GM13977 (cell line): ENCODE measurements at places on chromosomes 6 and 20.
A peak's percentile ranks its signal among the peaks of the same experiment; 100 is the strongest.

- no peak for DNase-seq
These were observed 66.4 kb downstream of the AFDN start for GRCh38 chr6:167892835-167893815.

DNA sequence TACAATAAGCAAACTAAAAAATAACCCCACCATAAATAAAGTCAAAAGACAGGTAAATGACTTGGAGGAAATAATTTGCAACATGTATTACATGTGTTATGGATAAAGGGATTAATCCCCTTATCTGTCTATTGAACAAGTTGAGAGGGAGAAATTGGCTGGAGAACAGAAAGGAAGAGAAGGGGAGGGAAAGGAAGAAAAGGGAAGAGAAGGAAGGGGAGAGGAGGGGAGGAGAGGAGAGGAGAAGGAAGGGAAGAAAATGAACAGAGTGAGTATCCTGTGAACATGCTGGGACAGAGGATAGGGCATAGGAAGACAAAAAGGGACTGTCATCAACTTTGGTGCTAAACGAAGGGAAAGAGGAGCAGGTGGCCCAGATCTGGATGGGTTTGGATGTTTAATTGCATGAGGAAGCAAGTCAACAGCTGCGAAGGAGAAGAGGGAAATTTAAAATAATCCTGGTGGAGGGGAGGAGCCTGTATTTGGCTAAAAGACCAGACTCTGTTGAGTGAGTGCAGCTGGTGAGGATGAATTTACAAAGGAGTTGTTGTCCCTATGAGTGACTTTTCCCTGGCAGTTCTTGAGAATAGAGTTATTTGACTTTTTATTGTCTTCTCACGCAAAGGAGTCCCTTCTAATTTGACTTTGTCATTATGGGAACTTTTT is 14.2 kb upstream of the SHLD1 start:
- no peak for DNase-seq

DNA sequence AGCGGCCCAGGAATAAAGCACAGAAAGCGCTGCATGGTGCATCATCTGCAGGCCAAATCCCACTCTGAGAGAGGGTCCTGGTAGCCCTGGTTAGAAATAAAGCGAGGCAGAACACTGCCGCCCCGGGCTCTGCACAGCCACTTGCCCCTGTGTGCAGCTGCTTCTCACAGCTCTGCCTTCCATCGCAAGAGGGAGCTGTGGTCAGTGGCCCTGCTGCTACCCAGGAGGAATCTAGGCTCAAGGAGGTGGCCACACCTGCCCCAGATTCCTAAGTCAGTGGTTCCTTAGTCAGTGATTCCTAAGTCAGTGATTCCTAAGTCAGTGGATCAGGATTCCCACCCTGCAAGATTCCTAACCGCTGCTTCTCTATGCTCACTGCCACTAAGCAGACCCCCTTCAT is 8.8 kb downstream of the CDH4 start:
- no peak for DNase-seq

- no peak for DNase-seq
These were observed 83.6 kb downstream of the PREP start for GRCh38 chr6:105319331-105319730.

GRCh38 chr20:37144856-37145404 is 34.2 kb upstream of the RPN2 start:
- DNase-seq, result no peak

DNA sequence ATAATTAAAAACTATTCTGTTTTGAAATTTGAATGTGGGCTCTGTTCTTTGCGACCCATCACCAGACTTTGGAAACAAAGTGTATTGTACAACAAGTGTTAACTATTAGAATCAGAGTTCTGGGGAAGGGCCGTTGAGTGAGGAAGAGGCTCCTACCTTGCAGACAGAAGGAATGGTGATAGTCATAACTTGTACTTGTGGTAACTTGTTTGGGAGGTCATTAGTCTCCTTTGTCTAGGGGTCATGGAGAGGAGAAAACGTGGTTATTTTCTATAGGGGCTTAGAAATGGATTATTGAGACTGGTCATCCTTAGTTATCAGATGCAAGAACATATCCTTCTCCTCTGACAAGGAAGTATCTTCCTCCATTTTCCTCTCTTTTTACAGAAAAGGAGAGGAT is 174.8 kb downstream of the BMP2 start:
- no peak for DNase-seq

DNA sequence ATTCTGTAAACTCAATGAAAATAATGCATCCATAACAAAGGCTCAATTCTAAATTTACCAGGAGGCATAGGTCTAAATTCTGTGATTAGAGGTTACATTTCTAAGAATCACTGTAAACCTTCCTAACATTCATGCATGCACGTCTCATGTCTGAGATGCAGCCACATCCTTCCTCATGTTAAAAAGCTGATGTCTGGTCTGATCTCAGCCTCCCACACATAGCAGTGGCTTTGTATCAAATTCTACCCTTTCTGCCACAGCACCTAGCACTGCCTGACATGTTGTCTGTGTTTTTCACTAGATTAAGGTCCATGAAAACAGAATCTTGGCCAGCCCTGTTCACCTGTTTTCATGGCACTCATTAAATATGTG is 171.1 kb downstream of the WDR27 start:
- no peak for DNase-seq

DNA sequence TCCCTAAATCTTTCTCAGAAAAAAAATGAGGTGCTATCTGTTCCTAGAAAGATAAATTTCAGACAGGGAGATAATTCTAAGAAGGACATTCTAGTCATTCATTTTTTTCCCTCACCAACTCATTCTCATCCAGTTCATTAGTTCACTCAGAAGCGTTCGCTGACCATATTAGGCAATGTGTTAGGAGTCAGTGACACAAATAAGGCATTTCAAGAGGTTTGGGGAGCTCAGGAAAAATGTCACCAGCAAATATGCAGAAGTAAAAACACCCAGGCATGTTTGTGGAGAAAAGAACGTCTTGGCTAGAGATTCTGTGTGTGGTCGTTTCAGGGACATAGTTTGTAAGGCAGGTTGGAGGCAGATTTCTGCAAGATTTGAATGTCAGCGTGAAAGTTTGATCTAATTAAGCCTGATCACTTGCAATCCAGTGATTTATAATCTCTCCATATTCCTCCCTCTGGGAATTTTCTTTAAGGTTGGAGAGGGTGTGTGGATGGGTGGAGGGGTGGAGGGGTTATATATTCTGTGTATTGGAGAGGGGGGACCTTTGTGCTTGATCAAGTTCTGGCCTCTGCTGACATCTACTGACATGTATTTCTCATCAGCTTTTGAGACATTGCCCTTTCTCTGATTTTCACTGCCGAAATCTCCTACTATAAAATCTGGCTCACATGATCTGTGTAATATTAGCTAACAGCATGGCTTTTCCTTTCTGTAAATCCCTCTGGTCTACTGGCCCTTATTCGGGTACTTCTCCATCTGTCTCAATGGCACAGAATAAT is 3.6 kb downstream of the MYCT1 start:
- no peak for DNase-seq

- DNase-seq, result no peak
These were observed 20.2 kb downstream of the EYA2 start for GRCh38 chr20:46914789-46915379.

DNA sequence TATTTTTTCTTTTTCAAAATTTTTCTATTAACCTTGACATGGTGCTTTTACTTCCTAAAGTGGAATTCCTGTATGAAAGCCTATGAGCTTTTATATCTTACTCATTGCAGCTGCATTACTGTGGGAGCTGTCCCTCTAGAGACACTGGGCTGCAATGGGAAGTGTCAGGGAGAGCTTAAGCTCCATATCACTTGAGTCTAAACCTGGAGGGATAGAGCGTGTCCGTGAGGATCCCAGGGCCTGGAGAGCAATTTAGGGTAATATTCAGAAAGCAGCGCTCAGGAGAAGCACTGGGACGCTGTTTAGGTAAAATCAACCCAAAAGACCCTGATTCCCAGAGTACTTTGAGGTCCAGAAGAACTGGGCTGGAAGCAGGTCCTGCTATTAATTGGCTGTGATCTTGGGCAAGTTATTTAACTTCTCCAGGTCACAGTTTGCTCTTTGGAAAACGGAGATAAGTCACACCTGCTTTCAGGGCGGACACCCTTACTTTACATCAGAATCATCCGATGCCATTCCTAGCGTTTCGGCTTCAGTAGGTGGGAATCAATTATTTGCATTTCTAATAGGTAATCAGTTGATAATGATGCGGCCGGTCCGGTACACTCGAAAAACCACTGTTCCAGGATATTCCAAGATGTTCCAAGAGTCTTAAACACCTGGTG is 628 bp upstream of the ERGIC3 start:
- DNase-seq, result no peak

GRCh38 chr20:58749979-58750378 is 57.4 kb downstream of the NPEPL1 start:
- DNase-seq, result no peak

DNA sequence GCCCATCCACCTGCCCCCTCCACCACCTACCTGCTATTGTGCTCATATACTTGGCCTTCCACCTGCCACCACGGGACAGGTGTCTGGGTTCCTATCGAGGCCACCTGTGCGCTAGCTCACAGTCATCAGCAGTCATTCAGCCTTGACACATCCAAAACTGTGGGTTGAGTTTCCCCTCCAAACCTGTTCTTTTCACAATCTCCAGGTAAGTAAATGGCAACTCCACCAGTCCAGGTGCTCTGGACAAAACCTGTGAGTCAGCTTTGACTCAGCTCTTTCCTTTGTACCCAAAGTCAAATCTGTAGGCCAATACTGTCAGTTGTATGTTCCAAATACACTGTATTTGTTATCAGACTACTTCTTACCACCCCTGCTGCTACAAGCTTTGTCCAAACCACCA is 52.6 kb downstream of the SPTLC3 start:
- DNase-seq, result no peak

DNA sequence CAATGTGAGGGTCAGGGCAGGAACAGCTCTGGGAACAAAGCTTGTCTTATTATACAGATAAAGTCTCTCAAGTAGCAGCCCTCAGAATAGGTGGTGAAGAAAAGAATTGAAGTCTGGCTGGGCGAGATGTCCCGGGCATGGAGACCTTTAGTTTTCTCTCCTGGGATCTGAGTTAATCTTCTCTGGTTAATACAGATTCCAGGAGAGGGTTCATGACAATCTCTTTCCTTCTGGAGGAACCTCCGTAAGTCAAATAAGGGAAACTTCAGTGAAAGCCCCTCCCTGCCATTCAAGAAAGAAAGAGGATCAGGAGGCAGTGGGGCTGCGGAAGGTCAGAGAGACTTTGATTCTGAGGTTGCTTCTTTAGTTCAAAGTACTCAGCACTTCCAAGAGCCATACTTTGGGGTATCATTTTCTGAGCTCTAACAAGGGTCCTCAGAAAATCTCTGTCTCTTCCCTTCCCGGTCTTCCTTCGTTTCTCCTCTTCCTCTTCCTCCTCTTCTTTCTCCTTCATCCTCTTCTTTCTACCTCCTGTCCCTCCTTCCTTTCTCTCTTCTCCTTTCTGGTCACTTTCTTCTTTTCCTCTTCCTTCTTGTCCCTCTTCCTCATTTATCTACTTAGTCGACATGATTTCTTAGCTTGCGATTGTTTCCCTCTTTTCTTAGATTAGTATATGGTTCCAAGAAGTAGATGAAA is 4.6 kb upstream of the ZNF184 start:
- no peak for DNase-seq

DNA sequence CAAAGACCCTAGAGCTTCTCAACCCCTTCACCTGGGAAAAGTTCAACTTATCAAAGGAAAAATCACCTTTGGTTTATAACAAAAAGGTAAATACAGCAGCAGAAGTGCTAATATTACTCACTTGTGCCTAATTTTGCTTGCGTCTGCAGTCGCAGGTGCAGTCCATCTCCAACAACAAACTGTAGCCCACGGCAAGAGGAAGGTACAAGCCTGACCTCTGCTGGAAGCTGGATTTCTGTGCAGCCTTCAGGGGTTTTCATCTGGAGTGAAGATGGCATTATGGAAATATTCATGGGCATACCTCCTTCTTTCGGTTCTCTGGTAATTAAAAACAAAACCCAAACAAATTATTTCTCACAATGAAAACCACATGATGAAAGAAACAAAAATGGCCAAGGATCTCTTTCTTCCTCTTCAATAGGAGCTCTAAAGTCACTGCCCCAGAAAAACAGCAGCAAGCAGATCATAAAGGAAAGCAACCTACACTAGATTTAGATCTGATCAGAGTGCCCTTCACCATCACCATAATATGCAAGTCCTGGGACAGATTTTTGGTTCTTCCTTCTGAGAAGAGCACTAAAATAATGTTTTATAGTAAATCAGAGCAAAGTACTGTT is 7.8 kb downstream of the UBE3D start:
- peak; percentile 22 for DNase-seq

GRCh38 chr6:138382498-138383265 is 5.0 kb downstream of the SMIM28 start:
- no peak for DNase-seq

DNA sequence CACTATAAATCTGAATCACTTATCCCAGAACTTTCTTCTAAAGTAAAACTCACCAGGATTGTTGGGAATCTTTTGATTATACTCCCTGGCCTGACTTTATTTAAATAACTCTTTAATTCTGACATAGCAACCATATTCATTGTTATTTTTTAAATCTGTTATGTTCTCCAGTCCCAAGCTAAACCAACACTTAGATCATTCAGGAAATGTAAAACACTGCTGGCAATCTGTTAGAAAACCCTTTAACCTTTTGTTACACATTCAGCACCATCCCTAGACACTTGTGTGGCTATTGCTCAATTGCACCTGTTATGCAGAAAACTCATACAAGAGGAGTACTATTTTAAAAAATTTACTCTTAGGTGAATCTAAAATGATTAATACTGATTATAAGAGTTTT is 101.8 kb upstream of the NHSL1 start:
- DNase-seq, result no peak

DNA sequence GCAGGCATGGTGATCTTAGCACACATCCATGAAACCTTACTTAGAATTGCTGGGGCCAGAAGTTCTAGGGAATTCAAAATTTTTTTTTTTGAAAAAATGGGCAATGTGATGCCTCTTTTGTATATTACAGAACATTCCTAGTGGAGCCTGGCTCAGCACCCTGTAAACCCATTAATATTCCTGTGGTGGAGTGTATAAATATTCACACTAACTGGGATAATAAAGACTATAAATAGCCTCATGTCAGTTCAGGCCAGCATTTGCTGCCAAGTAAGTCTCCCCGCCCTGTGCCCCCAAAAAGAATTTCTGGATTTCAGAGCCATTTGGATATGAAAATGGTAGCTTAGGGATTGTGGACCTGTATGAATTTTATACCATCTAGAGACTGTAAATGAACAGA is 14.8 kb downstream of the BANF2 start:
- no peak for DNase-seq

DNA sequence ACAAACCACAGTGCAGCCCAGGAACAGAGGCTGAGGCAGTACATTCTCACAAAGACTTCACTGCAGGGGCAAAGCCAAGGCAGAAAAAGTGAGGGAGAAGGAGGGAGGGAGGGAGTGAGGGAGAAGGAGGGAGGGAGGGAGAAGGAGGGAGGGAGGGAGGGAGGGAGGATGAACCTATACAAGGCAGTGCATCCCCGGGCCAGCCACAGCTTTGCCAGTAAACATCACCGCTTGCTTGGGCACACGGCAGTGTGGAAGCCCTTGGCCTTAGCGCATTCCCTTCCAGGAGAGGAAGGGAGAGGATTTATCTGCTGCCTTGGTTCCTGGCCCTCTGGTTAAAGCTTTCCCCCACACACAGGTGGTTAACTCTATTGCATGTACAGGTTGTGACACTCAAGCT is 234.0 kb downstream of the PTPRT start:
- no peak for DNase-seq

GRCh38 chr20:56932575-56933330 is 303.6 kb downstream of the TFAP2C start:
- no peak for DNase-seq
